GM12878 (cell line): ENCODE measurements at places on chromosomes 7 and 10. TPM values are rescaled to one million over a fixed set of nuclear protein-coding genes. Genes with fewer than 3 reads are reported as not detected.

GRCh38 chr7:122517576-122517975, 181.3 kb downstream of the RNF133 start:
- no peak for DNase-seq

GRCh38 chr7:128759242-128759641, 16.4 kb downstream of the OPN1SW start:
- DNase-seq = no peak

DNA sequence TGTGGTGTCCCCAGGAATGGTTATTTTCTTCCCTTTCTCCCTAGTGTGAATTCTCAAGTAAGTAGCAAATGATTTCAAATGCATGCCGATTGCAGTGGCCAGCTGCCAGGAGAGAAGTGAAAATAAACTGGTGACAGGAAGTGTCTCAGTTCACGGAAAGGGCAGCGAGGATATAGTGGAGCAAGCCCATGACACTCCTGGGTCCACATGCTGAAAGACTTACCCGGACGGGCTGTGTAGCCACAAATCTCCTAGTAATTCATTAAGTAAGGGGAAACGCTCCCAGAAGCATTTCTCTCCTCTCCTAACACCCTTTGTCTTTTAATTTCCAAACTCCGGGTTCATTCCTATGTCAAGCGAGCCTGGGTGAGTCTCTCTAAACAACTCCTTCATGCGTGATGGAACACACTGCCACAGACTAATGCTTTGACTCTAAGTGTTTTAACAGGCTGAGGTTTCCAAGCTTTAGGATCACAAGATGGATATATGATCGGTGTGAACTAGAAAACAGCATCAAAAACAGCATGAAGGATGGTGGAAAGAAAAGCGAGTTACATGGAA, 125.6 kb downstream of the CYP26A1 start:
- DNase-seq = no peak

GRCh38 chr10:34280599-34281374, 534.3 kb downstream of the PARD3 start:
- no peak for DNase-seq

The SPDYE16 gene
- 0.62 and 0.67 TPM in 2 replicates for polyA plus RNA-seq

The RBAK gene
- 3.5 and 4.2 TPM in 2 replicates for polyA plus RNA-seq

DNA sequence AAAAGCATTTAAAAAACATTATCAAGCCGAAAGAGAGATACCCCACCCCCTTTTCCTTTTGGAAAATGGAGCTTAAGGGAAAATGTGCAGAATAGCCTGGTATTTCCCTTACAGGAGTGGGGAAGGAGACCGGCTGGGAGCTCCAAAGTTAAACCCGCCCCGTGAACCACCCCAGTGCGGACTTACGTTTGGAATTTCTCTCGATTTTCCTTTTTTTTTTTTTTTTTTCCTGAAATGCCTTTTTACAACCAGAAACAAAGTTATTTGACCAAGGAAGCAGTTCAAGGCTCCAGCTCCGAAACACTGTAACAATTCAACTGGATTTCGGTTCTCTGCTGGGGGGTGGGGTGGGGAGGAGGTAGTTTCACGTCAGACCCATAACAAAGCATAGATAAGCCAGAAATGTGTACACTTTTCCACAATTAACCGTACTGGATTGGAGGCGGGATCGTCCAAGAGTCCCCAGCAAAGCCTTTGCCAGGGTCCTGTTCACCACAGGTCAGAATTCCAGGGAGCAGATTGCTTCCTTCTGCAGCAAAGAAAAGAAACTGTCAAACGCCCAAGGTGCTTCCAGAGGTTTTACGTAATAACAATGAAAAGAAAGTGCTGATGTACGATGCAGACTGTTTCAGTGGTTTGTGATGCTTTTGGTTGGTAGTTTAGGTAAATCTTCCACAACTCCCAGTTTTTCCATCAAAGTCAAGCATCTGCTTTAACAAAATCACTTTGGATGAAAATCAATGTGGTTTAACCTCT, 6.7 kb downstream of the SKIDA1 start:
- DNase-seq = no peak

DNA sequence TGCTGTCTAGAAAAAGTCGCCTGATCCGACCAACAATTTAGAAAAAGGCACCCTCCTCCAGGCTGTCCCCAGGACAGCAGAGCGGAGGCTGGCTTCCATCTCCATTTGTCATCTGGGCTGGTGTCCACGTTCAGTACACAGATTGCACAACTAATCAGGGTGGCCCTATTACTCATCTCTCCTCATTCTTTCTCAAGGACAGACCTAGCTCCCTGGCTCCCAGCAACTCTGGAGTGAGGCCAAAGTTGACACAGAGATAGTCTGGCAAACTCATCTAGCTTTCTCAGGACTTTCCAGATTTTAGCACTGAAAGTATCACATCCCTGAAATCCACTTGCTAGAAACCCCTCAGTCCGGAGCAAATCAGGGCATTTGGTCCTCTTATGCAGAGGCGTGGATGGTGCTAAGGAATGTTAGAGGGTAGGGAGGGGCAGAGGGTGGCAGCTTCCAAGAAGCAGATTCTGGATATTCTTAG, 75.1 kb downstream of the DNAH11 start:
- DNase-seq = no peak

- no peak for DNase-seq
Observed at GRCh38 chr10:124655191-124656112, 88.7 kb downstream of the FAM53B start.

DNA sequence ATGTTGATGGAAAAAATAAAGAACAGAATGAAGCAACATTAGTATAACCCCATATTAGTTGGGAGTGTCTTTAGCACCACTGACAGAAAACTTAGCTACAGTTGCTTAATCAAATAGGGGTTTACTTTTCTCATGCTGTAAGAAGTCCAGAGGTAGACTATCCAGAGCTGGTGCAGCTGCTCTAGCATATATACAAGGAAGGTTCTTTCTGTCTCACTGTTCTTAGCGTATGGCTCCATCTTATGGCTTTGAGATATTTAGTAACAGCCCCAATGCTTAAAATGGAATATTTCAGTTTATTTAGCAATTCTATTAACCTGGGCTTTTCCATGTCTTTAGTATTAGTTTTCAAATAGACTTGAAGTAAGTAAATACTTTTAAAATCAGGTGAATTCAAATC, 15.2 kb upstream of the WNT2 start:
- no peak for DNase-seq

The LRRC4 gene
- 0.15 TPM in 1 of 2 replicates, not detected in the other for polyA plus RNA-seq

- DNase-seq = no peak
Observed at GRCh38 chr10:100978121-100978900, 9.0 kb downstream of the MRPL43 start.

GRCh38 chr7:136336932-136337331, 359.8 kb upstream of the MTPN start:
- no peak for DNase-seq

DNA sequence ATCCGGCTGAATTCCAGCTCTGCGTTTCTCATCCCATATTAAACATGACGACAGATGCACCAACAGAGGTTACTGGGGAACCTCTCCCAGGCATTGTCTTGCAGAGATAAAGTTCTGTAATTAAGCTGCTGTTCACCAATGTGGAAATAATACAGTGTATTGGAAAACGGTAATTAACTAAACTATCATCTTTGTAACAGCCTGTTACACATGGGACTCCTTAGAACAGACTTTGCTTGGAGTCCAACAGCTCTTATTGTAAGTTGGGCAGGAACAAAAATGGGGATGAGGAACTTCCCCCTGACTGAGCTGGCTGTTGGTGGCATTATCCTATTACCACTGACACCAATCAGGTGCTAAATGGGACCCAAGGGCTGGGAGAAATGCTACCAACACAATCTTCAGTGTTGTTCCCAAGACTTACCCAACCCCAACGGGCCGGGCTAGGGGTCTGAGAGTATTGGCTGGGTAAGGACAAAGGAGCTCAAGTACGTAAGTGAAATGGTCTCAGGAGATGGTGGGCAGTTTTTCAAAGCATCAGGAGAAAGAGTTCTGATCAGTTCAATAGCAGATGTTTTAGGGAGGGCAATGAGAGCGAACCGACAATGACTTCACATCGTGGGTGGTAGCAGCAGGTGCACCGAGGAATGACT, 759.4 kb downstream of the GRID1 start:
- no peak for DNase-seq

The CUBN gene
- polyA plus RNA-seq = not detected in 2 replicates

The DENND11 gene
- 2.6 and 2.7 TPM in 2 replicates for polyA plus RNA-seq

GRCh38 chr7:47300472-47301104, 281.3 kb downstream of the TNS3 start:
- DNase-seq = no peak

- DNase-seq = no peak
Observed at GRCh38 chr10:1440897-1441296, 296.4 kb downstream of the ADARB2 start.

DNA sequence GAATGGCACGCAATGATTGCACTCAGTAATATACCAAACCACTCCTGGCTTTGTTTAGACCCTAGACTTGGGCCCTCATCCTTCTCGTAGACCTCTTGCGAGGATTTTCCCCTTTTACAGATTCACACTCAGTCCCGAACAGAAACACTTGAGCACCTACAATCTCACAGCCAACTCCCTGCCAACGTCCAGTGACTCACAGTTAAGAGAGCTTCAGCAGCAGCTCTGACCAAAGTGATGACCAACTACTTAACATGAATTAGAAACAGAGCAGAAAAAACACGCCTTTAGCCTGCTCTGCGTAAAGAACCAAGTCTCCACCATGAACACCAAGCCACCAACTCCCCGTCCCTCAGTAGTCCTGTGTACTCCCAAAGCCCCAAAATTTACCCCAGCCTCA, 2.2 kb downstream of the DNAJC30 start:
- DNase-seq = no peak

DNA sequence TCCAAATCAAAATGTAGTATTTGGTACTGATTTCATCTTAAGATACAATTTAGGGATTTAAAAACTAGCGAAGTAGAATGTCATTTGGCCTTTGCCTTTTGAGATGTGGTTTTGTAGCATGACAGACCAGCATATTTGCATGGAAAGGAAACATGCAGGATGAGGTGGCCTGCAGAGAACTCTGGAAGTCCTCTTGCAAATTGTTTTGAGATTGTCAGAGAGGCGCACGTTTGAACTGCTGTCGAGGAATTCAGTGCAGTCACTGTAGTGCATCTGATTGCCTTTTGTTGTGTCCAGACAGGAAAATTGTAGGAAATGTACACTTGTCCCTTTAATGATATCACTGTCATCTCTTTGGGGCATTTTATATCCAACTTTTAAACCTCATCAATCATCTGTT, 136.7 kb downstream of the CELF2 start:
- no peak for DNase-seq

The SUN3 gene
- polyA plus RNA-seq = 0.29 TPM in 1 of 2 replicates, not detected in the other

- DNase-seq = no peak
Observed at GRCh38 chr7:30366606-30367005, 82.2 kb downstream of the ZNRF2 start.

DNA sequence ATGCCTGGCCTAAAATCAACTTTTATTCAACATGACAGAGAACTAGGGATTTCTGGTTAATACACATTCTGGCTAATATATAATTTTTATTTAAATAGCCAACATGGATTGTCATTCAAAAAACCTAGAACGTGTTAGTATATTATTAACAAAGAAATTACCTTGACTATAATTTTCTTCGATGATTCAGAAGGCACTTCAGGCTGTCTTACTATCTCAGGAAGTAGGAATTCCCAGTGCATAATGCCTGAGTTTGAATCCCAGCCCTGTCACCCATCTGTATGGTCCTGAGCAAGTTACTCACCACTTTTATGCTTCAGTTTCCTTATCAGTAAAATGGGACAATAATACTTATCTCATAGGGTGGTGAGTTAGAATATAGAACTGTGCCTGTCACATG, 106.2 kb downstream of the SORCS1 start:
- no peak for DNase-seq

The UNC5B gene
- polyA plus RNA-seq = 0.01 and 0.03 TPM in 2 replicates

GRCh38 chr7:47473499-47474210, 108.3 kb downstream of the TNS3 start:
- no peak for DNase-seq

DNA sequence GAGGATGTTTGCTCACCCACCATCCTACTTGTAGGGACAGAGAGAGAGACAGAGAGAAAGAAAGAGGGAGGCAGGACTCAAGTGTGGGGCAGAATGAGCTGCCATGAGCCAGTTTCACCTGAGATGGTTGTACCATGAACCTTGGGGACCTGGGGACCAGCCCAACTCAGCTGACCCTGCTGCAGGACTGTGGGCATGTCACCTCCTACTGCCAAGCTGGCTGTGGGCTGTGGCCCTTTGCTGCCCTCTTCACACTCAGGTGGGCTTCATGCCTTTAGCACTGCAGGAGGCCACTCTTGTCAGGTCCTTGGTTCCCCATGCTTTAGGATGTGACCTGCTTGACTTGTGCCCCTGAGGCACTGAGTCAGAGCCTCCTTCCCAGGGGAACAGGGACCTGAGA, 108.2 kb upstream of the PCBD1 start:
- no peak for DNase-seq

GRCh38 chr7:78765943-78766729, 687.3 kb downstream of the MAGI2 start:
- no peak for DNase-seq

The COL28A1 gene
- not detected in 2 replicates for polyA plus RNA-seq

GRCh38 chr10:118272149-118272721, 69.9 kb downstream of the FAM204A start:
- no peak for DNase-seq

DNA sequence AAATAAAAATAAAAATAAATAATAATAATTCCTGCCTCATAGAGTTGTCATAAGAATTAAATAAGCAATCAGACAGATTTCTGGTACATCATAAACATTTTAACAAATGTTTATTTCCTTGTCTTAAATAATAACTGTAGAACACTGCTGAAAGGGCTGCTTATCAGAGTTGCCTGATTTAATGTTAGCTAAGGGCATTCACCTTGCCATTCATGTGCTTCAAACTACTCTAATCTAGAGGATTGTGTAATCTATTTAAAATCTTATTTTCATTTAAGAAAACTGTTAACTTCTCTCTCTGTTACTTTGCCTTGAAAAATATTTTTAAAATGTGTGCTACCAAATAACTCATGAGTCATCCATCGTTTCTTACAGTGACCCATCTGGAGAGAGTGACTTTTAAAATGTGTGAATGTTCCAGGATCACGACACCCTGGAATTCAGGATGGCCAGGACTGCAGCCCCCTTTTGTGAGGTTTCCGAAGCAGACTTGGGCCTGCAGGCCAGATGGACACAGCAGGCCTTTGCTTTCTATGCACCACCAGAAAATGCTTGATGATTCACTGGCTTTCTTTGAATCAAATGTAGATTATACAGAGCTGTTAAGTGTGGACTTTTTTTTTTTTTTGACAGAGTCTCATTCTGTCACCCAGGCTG, 109.1 kb upstream of the TNS3 start:
- no peak for DNase-seq

The GBX1 gene
- polyA plus RNA-seq = not detected in 2 replicates
